Cardiac atrium fibroblast (primary cell): ENCODE measurements at places on chromosomes 12 and 14. TPM values are rescaled to one million over a fixed set of nuclear protein-coding genes. Genes with fewer than 3 reads are reported as not detected.

Gene SLC39A9
- 94.4 and 97.7 TPM in 2 replicates for total RNA-seq

Gene SLC2A14
- total RNA-seq, result 0.36 and 0.49 TPM in 2 replicates

Gene RFX4
- not detected in 2 replicates for total RNA-seq

Gene GPRC5D
- not detected in 2 replicates for total RNA-seq

Gene DNAH10
- total RNA-seq, result under 0.01 and 0.54 TPM in 2 replicates

Gene REM2
- not detected in 2 replicates for total RNA-seq

Gene OR6J1
- not detected in 2 replicates for total RNA-seq

Gene HOXC6
- total RNA-seq, result not detected in 2 replicates

Gene ART4
- total RNA-seq, result 43.5 and 57.0 TPM in 2 replicates

Gene LMNTD1
- total RNA-seq, result 1.8 TPM in 1 of 2 replicates, not detected in the other

Gene SERPINA10
- not detected in 2 replicates for total RNA-seq

Gene FGF6
- total RNA-seq, result not detected in 2 replicates

Gene FERMT2
- total RNA-seq, result 164 and 195 TPM in 2 replicates

Gene SLC25A29
- 35.6 and 66.6 TPM in 2 replicates for total RNA-seq
